ENCODE measurements at places on chromosomes 5 and 9. TPM values are rescaled to one million over a fixed set of nuclear protein-coding genes. Genes with fewer than 3 reads are reported as not detected.
A peak's percentile ranks its signal among the peaks of the same experiment; 100 is the strongest.

IFNB1 gene
- not detected for total RNA-seq

DNA sequence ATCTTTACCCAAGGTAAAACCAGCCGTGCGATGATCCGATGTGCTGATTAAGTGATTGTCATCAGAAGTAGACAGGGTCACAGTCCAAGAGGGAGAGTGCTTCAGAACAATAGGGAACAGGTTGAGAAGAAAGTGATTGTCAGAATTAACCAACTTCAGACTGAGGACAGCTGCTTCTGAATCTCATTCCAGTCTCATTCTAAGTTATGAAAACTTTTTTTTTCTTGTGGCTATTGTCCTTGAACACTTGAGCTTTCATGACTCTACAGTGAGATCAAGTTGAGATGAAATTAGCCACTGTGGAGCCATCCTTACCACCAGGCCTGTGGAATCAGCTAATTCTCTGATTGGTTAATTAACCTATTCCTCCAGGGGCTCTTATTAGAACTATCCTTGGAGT lies 159.9 kb upstream of the WWC1 start:
- no peak for DNase-seq

- no peak for DNase-seq
These were observed 1.1 kb downstream of the SLC28A3 start for GRCh38 chr9:84339503-84339902.

DNA sequence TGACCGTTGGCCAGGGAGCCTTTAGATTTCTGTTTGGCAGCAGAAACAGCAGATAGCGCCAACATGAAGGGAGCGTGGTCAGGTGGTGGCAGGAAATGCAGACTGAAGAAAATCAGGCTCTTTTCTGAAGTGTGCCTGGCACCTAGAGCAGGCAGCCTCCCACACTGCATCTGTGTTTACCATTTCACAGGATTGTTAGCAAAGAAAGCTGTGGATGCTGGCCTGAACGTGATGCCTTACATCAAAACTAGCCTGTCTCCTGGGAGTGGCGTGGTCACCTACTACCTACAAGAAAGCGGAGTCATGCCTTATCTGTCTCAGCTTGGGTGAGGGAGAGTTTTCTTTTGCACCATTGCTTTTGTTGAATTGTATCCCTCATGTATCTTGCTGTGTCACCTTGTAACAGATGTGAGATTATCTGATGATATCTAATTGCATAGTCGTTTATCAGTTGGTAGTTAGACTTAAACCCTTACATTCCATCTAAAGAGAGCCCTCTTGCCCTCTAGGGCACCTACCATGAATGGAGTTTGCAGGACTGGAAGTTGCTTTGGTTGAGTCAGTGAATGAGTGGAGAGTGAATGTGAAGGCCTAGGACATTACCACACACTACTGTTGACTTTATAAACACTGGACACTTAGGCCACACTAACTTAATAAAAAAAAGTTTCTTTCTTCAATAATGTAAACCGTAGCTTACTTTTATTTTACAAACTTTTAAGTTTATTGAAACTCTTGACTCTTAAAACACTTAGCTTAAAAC lies 42.8 kb downstream of the ACO1 start:
- no peak for DNase-seq

CDC20B gene
- total RNA-seq = not detected

DNA sequence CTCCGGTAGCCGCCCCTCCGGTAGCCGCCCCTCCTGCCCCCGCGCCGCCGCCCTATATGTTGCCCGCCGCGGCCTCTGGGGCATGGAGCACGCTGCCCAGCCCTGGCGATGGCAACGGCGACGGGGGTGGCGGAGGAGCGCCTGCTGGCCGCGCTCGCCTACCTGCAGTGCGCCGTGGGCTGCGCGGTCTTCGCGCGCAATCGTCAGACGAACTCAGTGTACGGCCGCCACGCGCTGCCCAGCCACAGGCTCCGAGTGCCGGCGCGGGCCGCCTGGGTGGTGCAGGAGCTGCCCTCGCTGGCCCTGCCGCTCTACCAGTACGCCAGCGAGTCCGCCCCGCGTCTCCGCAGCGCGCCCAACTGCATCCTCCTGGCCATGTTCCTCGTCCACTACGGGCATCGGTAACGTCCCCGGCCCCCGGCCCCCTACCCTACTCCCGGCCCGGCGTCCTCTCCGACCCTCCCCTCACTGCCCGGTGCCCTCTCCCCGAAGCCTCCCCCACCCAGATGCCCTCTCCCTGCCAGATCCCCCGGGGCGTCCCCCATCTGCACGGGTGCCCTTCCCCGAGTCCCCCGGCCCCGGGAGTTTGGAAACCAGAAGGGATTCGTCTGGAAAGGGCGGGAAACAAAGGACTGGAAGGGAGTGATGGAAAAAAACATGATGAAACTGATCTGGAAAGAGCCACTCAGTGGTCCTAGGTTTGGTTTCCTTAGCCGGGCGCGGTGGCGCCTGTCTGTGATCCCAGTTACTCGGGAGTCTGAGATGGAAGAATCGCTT lies 417 bp downstream of the SRD5A1 start:
- no peak for DNase-seq

- DNase-seq = peak; percentile 34
These were observed 46.4 kb upstream of the CTNNA1 start for GRCh38 chr5:138706655-138707480.

DNA sequence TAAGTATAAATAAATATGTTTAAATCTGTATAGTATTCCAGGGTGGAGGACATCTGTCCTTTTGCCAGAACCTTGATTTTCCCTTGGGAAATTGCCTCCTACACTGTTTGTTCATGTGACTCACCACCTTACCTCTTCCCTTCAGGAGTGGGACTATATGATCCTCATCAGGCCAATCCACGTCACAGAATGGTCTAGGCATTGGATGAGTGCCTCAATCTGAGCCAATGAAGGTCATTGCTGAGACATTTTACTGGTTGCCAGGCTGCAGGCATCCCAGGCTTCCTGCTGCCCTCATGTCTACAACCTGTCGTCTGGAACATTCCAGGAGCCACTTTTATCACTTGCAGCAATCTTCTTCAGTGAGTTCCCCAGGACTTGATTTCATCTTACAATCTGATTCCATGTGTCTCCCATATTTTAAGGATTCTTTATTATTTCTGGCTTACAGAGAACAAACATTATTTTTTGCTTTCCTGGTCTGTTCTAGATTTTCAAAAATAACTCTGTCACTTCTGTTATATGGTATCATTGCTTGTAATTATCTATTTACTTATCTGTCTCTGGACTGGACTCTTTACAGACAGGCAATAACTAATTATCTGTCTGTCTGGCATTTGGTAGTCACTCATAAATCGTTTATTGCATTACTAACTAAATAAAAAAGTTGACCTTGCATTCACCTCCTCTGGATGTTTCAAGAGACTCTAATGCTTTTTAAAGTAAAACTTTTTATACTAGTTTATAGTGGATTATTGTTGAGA lies 107.3 kb upstream of the APC start:
- DNase-seq = no peak

ABCA1 gene
- total RNA-seq = 9.2 TPM

QRFP gene
- total RNA-seq = not detected

- DNase-seq = no peak
These were observed 108.1 kb downstream of the SGCD start for GRCh38 chr5:156435101-156435500.

DNA sequence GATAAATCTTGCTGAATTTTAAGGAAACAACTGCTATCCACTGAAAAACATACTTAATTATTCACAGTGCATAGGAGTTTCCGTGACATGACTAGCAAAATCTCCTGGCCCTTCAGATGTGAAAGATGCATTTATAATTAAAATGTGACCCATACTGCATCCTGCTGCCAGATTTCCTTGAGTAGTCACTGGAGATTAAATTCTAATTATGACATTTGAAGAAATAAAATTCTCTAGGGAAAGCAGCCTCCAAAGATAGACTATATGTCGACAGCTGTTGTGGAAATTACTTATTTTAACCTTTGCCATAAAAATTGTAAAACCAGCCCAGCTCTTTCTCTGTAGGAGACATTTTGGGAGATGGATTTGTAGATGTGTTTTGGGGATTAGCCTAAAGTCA lies 193.6 kb upstream of the SMC2 start:
- no peak for DNase-seq

- no peak for DNase-seq
These were observed 1.5 kb upstream of the RFX3 start for GRCh38 chr9:3526997-3527940.
